ENCODE measurements at places on chromosomes 7 and 10.

GRCh38 chr7:85103357-85103756 is 83.5 kb downstream of the SEMA3D start:
- no peak for DNase-seq

GRCh38 chr10:15884447-15884846 is 24.1 kb upstream of the MINDY3 start:
- no peak for DNase-seq

DNA sequence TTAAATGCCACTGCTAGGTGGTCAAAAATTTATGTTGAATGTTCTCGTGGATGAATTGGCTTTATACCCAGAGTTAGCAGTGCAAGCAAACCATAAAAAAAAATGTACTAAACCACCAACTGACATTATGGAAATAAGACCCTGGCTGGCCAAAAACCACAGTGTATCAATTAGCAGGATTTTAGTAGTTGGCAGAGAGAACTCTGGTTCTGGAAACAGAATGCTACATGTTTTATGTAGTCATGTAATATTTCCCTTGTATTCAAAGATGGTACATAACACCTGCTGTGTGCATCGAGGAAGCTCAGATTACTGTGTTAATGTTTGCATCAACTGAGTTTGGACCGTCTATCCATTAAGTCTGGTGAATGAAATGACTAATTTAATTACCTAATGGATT is 618.5 kb downstream of the CCSER2 start:
- DNase-seq = no peak

- DNase-seq = no peak
Measured at GRCh38 chr10:22515009-22515408, 169.7 kb downstream of the SPAG6 start.

DNA sequence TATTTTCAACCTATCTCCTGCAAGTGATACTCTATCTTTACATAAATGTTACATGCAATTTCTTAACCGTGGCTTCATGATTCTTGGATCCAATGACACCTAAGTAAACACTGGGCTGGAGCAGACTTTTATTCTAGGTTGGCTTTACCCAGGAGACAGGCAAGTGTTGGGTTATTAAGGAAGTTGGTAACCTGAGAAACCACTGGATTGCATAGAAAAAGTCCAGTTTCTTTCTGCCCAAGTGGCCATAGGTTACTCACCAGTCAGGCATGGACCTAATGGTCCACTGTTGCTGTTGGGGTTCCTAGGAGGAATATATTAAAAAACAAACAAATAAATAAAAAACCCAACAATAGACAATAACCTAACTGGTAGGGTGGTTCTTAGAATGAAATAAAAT is 112.8 kb downstream of the SEMA3D start:
- DNase-seq = no peak

DNA sequence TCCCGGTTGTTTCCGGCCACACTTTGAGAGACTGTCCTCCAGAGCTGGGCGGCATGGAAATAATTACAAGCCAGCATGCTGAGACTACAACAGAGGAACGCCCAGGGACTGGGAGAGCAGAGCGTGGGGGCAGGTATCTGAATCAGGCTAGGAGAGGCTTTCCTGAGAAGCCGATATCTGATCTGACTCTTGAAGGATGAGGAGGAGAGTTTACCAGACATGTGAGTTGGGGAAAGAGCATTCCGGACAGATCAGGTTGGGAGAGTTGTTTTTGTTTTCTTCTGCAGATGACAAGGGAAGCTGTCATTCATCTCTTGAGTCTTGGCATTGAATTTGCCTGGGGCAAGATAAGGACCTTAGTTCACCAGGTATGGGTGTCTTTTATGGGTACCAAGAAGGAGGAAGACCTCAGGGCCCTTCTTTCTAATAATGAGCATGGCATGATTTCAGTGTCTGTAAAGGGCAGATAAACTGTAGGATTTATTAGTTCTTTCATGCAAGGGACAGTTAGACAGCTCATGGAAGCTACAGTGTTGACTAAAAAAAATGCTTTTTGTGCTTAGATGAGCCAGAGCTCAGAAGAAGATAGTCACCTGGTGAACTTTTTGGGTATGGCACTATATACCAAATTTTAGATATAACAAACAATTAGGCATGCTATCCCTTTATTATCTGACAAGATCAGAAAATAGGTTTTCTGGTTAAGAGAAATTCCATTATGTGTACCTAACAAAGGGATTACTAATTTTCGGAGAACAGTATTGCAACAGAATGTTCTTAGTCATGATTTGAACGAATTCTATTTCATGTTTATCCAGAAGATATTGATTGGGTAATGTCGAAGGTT is 36.2 kb downstream of the WBP1L start:
- no peak for DNase-seq

GRCh38 chr7:107982918-107983389 is 20.0 kb downstream of the LAMB1 start:
- no peak for DNase-seq

DNA sequence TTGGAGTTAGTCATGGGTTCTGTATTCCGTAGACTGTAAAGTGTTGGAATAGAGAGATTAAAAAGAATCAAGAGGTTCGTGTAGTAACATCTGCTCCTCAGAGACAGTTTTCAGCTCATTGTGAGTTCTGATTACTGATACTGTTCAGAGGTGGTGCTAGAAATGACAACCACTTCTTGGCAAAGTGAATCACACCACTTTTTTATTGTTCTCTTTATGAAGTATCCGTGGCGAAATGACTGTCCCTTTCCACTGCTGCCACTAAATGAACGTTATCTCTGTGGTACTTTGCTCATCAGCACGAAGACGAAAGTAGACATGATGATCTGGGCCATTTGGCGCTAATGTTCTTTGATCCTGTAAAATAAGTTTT is 860 bp downstream of the RPP30 start:
- no peak for DNase-seq

GRCh38 chr7:83451501-83452045 is 197.4 kb downstream of the SEMA3E start:
- DNase-seq = no peak

GRCh38 chr7:117227091-117227490 is 95.8 kb downstream of the WNT2 start:
- no peak for DNase-seq

DNA sequence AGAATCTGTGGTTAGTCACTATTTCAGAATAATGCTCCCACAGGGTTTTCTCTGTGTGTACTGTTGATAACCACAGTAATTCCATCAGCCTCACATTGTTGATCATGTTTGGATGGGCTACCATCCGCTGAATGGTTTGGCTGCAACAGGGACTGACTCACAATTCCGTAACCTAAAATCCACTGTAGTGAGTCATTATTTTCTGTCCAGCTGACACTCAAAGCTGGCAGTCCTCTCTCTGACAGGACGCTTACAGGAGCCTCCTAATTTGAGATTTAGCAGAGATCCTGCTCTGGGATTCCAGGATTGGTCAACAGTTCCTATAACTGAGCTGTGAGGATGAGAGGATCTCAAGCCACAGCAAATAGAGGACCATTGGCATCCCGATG is 32.7 kb downstream of the VWA2 start:
- no peak for DNase-seq

- DNase-seq = no peak
Measured at GRCh38 chr7:117084286-117084685, 131.0 kb downstream of the ST7 start.

DNA sequence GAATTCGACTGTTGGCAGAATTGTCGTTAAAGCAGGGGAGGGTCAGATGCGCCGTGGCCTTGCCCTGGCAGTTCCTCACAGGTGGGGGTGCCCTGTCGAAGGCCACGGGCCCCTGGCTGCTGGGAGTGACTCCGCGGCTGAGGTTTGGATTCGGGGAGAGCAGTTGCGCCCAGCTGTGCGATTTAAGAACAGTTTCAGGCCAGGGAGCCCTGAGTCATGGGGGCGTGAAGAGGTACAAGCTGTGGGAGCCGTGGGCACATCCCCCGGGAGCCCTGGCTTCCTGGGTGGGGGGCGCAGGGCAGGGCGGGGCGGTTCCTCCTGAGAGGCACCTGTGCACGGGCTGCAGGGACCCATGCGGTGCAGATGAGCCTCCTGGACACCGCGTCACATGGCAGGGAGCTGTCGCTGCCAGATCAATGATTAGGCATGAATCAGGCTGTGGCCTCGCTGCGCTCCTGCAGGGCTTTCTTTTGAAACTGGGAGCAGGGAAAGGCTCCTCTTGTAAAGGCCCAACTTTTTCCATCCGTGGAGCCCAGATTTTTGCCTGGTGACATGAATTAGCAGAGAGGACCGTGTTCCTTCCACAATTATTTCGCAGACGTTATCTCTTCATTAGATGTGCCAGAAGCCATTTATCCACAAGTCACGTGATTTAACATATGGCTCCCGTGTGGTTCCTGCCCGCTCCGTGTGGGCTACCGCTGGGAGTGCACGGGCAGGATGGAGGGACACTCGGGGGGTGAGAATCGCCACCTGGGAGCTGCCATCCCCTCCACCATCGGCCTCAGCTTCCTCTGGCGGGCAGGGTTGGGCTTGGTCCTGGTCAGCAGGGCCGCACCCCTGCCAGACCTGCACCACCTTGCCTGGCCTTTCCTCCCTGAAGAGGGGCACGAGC is 918 bp downstream of the PWWP2B start:
- DNase-seq = peak; percentile 38

DNA sequence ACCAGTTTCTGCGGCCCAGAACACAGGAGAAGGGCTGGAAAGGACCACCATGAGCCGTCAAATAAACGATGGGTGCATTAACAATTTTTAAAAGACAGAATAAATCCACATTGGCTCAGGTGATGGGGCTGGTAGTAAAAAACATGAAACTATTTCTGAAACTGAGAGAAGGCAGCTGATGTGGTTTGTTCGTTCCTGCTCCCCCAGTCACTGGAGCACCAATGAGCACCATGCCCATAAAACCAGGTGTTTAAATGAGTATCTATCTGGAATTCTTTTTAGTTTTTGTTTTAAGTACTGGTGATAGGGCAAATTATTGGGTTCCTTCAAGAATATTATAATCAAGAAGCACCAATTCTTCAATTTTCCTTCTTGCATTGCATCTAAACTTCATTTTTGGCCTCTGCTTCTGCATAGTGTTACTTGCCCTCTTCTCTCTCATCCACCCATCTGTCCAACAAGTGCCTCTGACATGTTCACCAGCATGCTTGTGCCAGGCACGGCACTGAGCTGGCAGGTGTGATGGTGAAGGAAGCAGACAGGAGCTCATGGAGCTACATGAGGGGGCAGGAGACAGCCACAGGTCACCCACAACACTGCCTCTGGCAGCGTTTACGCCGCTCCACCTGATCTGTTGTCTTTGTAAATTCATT is 65.5 kb downstream of the LARP4B start:
- no peak for DNase-seq

- DNase-seq = no peak
Measured at GRCh38 chr7:137026176-137026500, 157.7 kb downstream of the CHRM2 start.

DNA sequence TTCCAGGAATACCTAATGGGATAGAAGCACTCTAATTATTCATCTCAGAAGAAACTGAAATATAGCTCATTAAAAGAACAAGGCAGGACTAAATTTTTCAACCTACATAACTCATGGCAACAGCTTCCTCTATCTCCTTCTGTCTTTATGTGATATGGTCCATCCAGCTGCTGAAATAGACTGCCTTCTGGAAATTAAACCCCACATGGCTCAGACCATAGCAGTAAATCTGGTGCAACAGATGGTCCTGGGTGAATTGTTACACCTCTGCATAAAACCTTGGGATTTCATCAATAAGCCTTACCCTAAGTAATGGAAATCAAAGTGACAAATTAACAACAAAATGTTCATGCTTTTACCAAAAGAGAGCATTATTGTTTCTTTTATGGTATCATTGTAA is 205.6 kb upstream of the CSTF2T start:
- no peak for DNase-seq

DNA sequence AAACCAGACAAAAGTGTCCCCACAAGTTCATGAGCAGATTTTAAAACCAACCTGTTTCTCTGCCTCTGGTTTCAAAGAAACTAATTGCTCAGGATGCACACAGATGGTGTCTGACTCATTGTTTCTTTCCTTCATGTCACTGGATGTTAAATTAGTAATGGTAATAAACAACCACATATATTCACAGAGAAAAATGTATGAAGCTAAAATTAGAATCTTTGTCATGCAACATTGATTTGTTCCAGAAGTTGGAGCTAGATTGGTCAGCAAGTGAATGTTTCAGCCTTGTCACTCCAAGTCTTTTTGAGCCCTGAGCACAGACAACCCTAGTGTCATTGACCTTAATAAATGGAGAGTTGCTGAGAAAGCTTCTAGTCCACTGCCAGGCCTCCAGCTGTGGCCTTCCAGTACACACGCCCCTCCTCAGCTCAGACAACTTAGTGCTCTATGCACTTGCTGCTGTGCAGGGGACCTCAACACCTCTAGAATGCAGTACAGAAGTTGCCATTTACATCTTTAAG is 175.9 kb downstream of the CCDC71L start:
- DNase-seq = no peak

DNA sequence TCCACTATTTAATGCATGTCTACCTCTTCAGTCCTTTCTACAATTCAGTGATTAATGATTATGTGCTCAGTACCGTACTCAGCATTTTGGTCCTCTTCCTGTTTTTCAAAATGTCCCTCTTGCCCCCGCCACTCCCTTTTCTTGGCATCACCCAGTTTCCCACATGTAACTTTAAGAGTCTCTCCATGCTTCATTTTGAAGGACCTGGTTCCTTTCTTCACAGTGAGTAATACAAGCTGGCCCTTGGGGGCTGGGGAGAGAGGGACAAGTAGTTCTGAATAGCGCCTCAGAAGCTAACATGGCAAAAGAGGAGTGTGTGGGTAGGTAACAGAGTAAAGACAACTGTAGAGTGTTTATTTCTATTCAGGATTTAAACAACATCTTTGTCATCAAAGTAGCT is 34.6 kb upstream of the SLIT1 start:
- no peak for DNase-seq

- no peak for DNase-seq
Measured at GRCh38 chr10:112821038-112821437, 129.0 kb upstream of the TCF7L2 start.

DNA sequence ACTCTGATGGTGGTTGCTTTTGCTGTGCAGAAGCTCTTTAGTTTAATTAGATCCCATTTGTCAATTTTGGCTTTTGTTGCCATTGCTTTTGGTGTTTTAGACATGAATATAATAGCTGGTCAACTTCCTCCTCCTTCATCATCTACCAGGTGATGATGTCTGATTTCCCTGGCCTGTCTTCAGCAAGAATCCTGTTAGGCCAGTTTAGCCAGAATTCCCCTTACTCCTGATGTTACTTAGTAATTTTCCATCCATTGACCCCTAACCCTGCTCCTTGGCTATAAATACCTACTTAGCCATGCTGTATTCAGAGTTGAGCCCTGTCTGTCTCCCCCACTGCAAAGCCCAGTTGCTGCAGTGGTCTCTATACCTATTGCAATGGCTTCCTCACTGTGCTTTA is 91.4 kb downstream of the ZNF777 start:
- DNase-seq = no peak

- DNase-seq = no peak
Measured at GRCh38 chr10:79563426-79563825, 3.2 kb upstream of the SFTPA2 start.

GRCh38 chr7:40658729-40659128 is 523.9 kb downstream of the SUGCT start:
- DNase-seq = no peak

GRCh38 chr7:1052031-1052818 is 7.9 kb downstream of the GPR146 start:
- DNase-seq = no peak

- DNase-seq = no peak
Measured at GRCh38 chr7:110442381-110442837, 648.5 kb upstream of the LRRN3 start.
